ENCODE measurements at places on chromosomes 2 and 18.

GRCh38 chr2:9187620-9188214 is 18.9 kb upstream of the ASAP2 start:
- no peak for DNase-seq

GRCh38 chr2:1773883-1774282 is 29.6 kb upstream of the PXDN start:
- no peak for DNase-seq

- DNase-seq = no peak
Measured at GRCh38 chr2:64622443-64623241, 31.1 kb downstream of the SERTAD2 start.

DNA sequence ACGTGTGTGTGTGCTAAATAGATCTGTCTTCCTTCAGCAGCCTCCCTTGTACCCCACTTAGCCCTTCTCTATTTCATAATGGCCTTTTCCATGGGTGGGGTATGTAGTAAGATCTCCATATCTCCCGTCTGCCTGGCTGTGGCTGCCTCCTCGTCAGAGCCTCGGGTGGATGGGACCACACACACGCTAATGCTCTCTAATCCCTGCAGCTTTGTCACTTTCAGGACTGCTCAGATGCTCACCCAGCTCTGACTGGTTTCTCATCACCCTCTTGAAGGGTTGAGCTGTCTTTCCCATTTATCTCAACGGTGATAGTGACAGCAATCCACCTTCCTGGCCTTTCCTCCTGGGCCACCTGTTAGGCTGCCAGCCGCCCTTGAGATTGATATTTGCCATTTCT is 95.3 kb downstream of the DCC start:
- no peak for DNase-seq

- DNase-seq = no peak
Measured at GRCh38 chr2:162004031-162004430, 70.0 kb downstream of the DPP4 start.

DNA sequence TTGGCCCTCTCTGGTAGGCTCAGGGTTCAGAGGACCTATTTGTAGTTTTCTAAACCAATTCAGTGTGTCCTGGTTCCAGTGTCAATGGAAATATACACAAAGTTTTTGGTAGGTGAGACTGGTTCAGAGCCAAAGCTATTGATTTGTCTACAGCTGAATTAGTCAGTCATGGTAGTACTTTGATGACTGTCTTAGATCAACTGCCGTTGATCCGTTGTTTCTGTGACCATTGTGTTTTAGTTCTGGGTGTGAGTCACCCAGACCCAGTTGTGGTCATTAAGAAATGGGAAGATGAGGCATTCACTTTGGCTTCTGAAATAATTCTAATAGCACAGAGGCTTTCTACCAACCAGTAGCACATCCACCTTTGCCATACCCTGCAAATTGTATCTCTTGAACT is 16.0 kb upstream of the RPE start:
- no peak for DNase-seq

- DNase-seq = no peak
Measured at GRCh38 chr18:11327391-11328009, 178.1 kb upstream of the PIEZO2 start.

- no peak for DNase-seq
Measured at GRCh38 chr2:48651158-48651790, 33.6 kb downstream of the GTF2A1L start.

GRCh38 chr2:221895366-221896121 is 323.4 kb upstream of the EPHA4 start:
- no peak for DNase-seq

- peak; percentile 32 for DNase-seq
Measured at GRCh38 chr2:173793709-173794565, 171.2 kb downstream of the SP3 start.

- no peak for DNase-seq
Measured at GRCh38 chr2:127423880-127424279, 5.7 kb downstream of the PROC start.

- DNase-seq = no peak
Measured at GRCh38 chr2:75801234-75801982, 90.7 kb upstream of the GCFC2 start.

DNA sequence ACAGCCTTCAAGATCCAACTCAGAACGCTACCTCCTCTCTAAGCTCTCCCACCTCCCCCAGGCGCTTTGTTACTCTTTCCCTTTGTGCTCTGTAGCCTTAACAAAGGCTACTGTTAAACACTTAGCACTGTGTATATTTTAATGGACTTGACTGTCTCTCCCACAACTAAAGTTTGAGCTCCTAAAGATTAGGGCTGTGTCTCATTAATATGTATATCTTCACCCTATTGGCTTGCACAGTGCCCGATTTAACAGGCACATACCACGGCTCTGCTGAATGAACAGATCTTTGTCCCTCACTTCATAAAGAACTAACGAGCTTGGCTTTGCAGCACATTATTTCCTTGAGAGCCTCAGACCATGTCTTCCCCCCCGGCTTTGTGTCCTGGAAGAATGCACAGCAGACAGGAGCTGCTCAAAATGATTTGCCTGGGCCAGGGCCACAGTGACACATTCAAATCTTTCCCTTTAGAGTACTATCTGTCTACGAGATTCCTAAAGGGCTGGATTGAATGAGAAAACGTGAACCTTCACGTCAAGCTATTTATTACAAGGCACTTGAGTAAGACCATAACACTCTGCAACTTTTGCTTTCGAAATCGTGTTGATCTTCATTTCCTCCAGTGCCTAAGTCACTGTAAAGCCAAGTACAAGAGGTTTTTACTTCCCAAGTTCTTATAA is 22.1 kb downstream of the ABHD3 start:
- DNase-seq = no peak

DNA sequence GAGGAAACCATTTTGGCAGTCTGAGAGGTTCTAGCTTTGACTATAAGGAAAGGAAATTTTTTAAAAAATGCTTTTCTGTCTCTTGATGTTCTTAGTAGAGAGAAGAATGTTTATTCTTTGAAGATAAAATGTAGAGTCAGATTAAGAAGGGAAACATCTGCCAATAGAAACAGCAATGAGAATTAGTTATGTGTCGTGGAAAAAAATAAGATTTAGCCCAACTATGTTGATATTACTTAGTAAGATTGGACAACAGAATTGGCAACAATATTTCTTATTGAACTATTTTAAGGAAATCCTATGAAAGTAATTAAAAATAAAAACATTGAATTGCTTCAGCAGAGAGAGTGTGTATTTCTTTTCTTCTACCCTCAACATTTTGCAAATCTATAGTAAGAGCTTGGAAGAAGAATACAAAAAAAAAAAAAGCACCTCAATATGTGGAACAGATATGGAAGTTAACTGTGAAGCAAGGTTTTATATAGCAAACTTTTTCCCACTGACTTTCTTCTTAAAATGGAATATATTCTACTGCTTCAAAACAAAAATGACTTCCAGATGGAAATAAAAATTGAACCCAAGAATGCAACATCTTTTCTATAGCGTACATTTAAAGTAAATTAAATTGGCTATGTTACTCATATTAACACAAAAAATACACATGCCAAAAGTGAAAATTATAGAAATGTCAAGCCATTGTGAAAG is 177.9 kb downstream of the FAM124B start:
- no peak for DNase-seq

DNA sequence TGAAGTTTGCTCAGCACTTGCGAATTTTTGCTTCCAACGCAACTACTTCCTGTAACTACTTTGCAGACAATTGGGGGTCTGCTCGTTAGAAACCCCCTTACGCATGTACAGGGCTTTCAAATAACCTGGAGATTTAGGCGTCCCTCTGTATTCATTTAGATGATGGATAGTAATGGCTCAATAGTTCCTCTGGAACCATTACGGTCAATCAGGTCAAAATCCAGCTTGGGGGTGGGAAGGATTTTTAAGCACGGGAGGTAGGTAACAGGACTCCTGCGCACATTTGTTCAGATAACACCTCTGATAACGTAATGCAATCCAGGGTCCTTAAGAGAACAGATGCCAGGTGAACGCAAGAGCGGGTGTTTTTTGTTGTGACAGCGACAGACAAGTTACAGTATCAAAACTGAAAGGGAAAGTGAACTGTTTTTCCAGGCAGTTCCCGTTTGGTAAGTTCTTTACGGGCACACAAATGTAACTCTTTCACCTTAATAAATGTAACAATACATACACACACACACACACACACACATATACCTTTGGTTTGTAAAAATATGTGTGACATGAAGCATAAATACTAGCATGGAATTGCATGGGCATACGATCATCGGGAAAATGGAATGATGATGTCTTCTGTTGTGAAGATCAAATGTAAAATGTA is 3.8 kb upstream of the OSR1 start:
- no peak for DNase-seq

DNA sequence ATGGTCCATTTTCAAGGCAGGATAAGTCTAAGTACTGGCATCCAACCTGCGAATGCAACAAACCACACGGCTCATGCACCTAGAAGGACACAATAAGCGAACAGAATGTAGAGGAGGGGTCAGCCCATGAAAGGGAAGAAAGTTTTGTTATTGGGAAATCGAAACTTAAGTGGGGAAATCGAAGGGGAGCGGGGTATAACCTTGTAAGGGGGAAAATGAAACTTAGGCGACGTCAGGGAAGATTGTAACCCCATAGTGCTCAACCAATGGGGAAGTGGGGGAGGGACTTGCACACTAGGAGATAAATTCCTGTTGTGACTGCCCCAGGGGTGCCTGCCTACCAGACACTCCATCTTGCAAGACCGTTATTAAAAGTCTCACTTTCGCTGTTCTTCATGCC is 15.6 kb upstream of the OTOF start:
- no peak for DNase-seq

GRCh38 chr2:148263890-148264289 is 243.0 kb downstream of the MBD5 start:
- no peak for DNase-seq

DNA sequence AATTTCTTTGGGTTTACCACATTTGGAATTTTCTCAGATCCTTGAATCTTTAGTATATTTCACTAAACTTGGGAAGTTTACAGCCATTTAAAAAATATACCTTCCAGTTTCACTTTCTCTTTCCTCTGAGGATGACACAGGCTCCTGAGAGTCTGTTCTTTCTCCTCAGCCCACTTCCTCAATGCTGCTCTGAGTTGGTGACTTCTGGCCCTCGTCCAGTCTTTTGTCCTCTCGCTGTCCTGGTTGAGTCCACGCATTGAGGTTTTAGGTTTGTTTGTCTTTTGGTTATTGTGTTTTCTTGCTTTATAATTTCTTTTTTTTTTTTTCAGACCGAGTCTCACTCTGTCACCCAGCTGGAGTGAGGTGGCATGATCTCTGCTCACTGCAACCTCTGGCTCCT is 40.7 kb upstream of the GALR1 start:
- DNase-seq = peak; percentile 57

DNA sequence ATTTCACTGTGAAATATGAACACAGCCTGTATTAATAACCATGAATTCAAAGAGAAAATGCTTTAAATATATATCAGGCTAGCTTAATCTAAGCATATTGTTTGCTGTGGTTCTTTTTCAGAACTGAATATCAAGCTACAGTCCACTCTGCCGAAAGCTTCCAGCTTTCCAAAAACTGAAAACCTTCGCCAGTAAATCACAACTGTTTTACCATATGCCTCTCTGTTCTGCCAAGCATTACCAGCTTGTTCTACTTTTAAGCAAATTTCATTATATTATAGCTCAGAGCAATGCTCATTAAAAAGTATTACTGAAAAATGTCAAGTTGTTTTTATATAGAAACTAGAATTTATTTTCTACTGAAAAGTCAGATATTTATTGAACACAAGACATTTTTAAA is 277.4 kb downstream of the NRXN1 start:
- DNase-seq = no peak

- DNase-seq = no peak
Measured at GRCh38 chr18:63152791-63153190, 166.8 kb downstream of the BCL2 start.

GRCh38 chr2:200600549-200601225 is 14.9 kb downstream of the AOX1 start:
- DNase-seq = no peak

DNA sequence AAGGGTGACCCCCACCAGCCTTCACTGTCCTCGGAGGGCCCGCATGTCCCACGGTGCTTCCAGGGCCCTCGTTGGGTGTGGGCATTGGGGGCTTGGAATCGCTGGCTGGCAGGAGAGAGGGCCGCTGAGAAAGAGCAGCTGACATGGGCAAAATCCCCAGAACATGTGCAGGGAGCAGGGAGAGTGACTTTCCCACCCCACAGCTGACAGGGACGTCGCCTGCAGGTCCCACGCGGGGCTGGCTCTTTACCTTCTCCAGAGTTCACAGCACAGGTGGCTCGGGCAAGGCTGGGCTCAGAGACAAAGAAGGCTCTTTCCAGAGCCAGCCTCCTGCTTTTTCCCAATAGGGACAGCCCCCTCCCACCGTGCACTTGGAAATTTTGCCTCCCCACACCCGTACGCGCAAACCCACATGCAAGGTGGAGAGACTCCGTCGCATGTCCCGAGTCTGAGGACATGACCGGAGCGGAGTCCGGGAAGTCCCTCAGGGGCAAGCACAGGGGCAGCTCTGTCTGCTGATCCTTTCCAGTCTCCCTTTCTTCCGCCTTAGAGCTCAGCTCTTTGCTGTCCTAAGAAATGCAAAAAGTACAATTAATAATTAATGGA is 370.2 kb upstream of the MYT1L start:
- no peak for DNase-seq

- DNase-seq = no peak
Measured at GRCh38 chr2:74063486-74063885, 78.8 kb downstream of the TET3 start.

GRCh38 chr2:225030893-225031292 is 11.4 kb downstream of the DOCK10 start:
- no peak for DNase-seq

- DNase-seq = no peak
Measured at GRCh38 chr18:63152096-63152495, 167.5 kb downstream of the BCL2 start.

DNA sequence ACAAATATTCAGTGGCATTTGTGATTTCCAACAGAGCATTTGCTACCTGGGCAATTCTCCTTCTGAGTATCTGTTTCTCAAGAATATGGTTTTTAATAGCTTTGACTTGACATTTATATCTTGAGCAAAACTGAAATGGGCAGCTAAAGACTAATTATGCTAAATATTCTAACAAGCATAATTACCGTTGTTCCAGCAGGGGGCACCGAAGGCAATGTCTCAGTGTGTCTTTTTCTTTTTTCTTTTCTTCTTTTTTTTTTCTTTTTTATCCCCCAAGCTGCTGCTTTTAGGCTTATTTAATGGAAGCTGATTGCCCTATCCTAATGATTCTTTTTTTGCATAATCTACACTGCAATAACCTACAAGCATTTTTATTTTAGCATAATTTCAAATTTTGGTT is 138.9 kb upstream of the NABP1 start:
- DNase-seq = no peak

Measured in transverse colon (tissue), 4 donors.